Esophagus squamous epithelium (tissue), 5 donors: ENCODE measurements at places on chromosomes 6 and 20.

GRCh38 chr6:102149191-102149590 lies 755.7 kb downstream of the GRIK2 start:
- DNase-seq: no peak

DNA sequence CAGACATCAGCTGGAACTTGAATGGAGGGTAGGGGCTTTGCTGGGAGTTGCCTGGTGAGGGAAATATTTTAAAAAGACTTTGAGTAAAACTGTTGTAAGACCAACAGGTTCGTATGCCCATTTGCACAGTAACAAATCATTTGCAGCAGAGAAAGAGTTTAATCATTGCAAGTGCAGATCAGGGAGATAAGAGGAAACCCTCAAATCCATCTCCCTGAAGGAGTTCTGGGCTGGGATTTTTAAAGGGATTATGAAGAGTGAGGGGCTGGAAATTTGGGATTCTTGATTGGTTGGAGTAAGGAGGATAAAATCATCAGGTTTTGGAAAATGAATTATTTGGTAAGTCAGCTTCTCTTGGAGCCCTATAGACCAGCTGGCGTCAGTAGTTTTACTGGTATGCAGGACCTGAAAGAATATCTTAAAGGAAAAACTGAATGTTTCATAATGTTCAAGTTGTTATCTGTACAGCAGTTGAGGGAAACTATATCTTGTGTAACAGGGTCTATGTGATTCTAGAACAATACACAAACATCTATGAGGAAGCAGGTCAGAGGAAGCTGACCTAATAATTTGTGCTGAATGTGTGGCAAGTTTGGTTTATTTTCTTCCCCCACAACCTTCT lies 295.5 kb downstream of the PLCB1 start:
- DNase-seq: no peak

DNA sequence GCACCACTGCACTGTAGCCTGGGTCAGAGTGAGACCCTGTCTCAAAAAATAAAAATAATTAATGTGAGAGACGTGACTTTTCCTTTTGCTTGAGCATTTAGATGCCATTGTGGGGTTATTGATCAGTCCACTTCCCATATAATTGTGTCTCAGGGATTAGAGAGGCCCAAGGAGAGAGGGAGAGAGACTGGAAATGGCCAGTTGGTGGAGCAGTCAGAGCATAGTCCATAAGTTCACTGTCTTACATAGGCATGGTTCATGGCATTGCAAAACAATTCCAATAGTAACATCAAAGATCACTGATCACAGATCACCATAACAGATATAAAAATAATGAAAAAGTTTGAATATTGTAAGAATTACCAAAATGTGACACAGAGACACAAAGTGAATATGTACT lies 15.2 kb upstream of the SDHAF4 start:
- no peak for DNase-seq

DNA sequence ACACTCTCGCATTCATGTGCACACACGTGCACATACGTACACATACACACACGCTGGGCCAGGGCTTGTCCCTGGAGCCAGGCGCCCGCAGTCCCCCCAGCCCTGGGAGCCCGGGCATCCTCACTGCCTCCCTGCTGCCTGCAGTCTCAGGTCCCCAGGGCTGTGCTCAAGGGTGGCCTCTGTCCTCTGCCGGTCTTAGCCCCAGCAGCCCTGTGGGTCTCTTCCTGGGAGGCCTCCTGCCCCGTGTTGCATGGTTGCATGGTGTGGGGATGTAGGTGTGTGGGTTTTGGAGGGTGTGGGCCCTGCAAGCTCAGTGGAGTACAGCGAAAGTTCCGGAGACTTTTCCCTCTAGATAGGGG lies 101.5 kb downstream of the TMEM242 start:
- no peak for DNase-seq

DNA sequence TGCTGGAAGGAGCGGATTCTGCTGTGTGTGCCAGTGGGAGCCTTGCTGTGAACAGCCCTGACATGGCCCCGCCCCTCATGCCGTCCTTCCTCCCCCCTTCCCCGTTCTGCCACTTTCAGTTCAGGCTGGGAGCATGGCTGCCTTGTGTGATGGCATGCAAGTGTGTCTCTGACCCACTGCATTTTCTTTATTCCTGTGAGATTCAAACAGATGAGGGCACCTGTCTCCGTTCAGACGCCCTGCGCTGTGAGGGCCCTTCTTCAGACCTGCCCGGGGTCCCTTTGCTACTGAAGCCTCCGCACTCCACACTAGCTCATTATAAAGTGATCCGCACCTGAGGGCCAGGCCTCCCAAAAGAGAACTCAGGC lies 88.3 kb downstream of the TAF4 start:
- DNase-seq: no peak

DNA sequence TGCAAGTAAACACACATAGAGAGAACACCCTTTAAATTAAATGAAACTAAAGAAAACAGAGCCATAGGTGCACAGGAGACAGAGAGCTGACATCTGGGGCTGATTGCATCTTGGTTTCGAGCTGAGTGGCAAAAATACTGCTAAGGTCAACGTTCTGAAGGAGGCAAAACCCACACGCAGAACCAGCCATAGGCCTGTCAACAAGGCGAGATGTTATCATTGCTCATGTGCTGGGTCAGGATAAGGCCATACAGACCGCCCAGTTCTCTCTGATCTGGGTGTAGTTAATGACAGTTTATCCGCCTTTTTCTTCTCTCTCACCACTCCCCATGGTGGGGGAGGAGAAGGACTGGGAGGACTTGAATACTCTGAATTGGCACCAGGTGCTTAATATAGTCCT lies 4.5 kb upstream of the FAM110A start:
- DNase-seq: no peak

DNA sequence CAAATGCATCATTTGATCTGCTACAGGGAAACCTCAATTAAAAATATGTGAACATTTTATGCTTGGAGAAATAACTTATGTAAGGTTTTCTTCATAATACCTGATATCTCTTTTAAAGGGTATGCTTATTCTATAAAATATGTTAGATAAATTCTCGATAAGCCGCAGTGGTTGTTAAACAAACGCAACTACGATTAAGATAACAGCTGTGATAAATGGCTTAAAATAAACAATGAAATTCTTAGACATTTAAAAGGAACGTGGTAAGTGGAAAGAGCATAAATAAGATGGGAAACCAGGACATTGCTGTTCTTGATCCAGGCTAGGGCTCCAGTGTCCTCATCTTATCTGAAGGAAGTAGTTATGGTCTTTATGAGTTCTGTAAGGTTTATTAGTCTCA lies 415.9 kb downstream of the CD83 start:
- no peak for DNase-seq

DNA sequence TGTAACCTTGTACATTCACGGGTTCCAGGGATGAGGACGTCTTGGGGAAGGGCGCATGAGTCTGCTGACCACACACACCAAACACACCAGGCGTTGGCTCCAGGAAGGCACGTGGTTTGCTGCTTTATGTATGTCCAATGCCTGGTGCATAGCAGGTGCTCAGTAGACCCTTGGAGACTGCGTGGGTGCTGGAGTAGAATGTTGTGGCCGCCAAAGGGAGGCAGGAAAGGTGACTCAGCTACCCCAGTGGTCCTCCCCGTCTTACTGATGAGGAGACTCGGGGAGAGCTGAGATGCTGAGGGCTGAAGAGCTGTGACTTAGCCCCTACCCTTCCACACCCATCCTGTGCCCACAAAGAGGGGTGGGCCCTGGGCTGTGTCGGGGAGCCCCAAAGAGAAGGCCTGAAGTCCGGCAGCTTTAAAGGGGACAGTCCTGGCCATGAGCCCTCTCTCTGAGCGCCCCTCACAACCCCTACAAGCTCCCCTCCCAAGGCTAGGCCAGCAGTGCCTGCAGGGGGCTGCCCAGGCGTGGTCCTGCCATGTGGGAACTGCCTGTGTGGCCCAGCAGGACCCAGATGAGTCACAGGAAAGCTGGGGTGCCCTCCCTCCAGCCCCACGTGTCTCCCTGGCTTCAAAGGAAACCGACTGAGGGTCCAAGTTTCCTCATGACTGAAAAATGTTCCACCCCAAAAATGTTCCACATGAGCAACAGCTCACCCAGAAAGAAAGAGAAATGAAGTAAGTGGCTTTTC lies 28.0 kb upstream of the PTGIS start:
- DNase-seq: no peak

DNA sequence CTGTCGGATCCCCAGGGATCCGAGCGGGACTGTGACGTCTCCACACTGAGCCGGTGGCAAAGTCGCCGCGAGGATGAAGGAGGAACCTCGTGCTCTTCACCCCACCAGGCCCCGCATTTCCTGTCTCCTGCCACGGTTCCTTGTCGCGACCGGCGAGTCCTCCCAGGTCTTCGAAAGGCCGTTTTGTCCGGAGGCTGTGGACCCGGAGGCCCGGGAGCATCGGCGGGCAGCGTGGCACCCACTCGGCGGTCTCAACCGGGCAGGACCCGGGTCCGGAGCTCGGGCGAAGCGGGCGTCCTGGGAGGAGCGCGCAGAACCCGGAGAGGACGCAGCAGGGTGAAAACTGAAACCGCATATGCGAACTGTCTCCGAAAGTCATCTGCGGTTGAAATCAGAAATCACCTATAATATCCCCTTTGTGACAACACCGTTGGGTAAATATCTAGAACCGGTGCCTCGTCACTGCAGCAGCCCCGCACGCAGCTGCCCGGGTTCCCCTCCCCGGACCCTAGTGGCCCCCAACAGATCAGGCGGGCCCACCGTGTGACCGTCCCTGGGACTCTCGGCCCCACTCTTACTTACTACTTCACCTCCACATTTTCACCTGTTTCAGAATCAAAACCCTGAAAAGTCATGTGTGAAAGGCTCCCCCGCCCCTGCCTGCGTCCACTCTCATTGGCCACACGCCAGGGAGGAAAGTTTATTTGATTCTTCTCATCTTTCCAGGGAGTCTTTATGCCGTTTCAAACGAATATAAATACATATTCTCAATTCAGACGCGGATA lies 3.1 kb upstream of the ULBP2 start:
- no peak for DNase-seq

GRCh38 chr6:79687759-79688158 lies 56.6 kb downstream of the SH3BGRL2 start:
- DNase-seq: no peak

DNA sequence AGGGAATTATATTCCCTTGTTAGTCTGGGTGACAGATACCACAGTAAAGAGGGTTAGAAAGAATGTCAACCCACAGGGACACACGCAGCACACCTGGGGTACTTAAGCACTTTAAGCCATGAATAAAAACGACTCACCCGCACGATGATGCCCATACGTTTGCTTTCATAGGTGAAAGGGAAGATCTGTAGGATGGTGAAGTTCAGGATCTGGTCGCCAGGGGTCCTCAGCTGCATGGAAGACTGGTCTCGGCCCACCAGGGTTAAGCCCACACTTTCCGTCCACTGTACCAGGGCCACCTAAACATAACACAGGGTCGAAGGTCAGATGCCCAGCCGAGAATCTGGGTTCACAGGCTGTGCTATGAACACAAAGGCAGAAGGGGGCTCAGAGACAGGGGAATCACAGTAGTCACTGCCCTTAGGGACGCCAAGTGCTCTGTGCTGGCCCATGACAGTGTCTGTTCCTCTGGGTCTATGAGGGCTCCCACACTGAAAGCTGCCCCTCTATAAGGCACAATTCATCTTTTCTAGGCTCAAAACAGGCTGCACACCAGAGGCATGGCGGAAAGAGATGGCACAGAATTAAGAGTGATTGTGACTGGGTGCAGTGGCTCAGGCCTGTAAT lies 96.8 kb upstream of the NFATC2 start:
- no peak for DNase-seq

GRCh38 chr20:9616455-9616805 lies 102.0 kb downstream of the LAMP5 start:
- no peak for DNase-seq

GRCh38 chr20:25699914-25700313 lies 3.3 kb upstream of the ZNF337 start:
- no peak for DNase-seq

DNA sequence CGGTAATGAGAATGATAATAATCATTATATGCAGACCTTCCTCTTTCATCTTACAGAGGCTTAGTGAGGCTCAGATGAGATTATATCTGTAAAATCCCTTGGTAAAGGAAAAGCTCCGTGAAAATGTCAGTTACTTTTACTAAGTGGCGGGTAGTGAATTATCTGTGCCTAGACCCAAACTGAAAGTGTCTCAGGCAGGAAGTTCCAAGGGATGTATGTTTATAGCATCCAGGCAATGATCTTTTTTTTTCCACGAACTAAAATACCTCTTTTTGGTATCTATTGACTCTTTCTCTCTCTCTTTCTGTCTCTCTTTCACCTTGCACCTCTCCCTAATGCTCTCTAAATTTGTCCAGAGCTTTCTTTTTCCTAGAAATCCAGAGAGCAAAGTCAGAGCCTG lies 5.0 kb downstream of the TCF21 start:
- DNase-seq: no peak

GRCh38 chr6:1027109-1027794 lies 284.6 kb upstream of the FOXQ1 start:
- DNase-seq: no peak

DNA sequence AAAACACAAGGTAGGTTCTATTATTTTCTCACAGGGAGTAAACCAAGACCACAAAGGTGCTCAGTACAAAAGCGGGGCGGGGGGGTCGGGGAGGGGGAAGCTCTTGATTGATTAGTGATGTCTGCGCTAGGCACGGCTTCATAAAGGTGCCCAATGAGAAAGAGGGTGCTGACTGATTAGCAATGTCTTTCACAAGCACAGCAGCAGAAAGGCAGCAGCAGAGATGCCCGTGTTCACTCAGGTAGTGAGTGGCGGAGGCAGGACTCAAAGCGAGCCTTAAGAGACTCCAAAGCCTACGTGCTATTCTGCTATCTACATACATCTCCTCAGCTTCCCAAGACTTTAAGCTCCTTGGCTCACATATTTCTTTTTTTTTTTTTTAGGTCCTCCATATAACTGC lies 20.3 kb downstream of the NFATC2 start:
- no peak for DNase-seq

DNA sequence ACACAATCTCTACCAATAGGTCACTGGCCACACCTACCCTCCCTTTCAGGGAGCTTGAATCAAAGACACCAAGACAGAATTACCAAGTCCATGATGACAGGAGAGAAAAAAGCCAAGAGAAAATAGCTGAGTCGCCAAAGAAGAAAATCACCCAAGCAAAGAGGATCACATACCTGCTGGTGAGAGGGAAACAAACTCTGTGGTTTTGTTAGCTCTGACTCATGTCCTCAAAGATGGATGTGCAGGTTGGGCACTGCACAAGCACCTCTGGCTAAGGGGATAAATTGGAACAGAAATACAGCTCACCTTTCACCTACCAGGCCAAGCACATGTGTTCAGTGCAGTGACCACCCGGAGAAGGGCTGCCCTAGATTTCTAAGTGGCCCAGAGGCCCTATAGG lies 114.8 kb downstream of the TFAP2A start:
- DNase-seq: no peak

- no peak for DNase-seq
Measured at GRCh38 chr6:14083751-14084150, 33.8 kb upstream of the CD83 start.

GRCh38 chr20:24682496-24682985 lies 213.1 kb downstream of the SYNDIG1 start:
- DNase-seq: no peak

- DNase-seq: no peak
Measured at GRCh38 chr6:133746417-133746770, 142.5 kb upstream of the TCF21 start.

- no peak for DNase-seq
Measured at GRCh38 chr20:51801823-51802123, 548 bp downstream of the SALL4 start.
